ENCODE measurements at places on chromosomes 6 and 20.

- no peak for DNase-seq
Observed at GRCh38 chr6:136983687-136984086, 61.1 kb downstream of the IL20RA start.

DNA sequence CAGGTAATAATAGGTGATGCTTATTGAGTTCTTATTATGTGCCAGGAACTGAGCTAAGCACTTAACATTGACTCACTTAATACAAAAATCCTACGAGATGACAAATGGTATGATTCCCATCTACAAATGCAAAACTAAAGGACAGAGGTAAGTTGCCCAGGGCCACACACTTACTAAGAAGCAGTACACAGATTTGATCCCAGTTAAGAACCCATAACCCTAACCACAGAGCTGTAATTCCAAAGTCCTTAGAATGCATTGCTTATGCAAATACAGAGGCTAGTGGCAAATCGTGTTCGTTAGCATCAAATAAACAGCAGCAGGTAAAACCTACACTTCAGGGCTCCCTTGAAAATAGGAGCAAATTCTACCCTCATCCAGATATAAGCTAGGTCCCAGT lies 104.0 kb downstream of the SASH1 start:
- no peak for DNase-seq

DNA sequence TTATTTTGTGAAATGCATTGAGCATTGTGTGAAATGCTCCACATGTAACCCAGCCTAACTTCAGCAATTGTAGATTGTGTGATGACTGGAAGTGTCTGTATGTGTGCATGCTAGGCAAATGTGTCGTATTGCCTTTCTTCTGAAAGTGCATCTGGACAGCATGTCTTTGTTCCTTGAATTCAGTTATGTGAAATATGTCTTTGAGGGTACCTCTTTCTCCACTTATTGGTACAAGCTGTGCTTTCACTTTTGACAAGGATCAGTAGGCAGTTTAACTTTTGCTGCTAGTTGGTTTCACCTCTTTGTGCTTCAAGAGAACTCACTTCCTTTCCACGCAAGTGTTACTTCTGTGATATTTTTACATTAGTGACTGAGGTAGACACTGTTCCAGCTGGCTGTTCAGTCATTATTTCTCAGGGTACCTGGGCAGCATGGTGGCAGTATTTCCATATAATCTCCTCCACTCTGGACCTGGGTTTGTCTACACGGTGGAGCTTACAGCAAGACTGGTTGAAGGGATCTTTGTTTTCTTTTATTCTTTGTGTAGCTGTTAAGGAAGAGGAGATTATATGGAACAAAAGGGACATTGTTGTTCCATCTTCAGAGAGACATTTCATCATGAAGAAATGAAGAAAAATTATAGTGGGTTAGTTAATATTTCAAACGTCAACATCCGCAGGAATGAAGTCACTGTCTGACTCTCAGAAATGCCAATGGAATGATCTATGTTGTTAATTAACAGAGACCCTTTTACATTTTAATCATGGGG lies 175.4 kb downstream of the UTRN start:
- DNase-seq: no peak

DNA sequence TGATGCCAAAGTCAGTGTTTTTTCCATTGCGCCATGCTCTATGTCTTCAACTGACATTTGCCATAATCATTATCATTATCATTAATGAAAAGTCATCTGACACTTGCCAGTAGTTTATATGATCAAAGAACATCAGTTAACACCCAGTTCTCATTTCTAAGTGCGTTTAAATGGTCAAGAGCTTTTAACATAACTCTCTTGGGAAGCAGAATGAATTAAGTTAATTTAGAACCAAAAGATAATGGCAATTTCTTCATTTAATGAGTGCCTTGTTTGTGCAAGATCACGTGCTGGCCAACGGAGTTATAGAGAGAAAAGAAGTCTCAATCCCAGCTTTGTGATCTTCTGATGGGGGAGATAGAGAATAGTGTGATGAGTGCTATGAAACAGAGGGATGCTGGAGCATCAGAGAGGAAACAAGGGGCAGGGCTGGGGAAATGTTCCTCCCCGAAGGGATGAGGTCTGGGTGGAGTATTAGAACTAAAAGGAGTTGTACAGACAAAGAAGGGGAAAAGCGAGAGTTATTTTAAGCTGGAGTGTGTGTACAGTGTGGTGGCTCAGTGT lies 20.3 kb downstream of the ANKS1A start:
- no peak for DNase-seq

DNA sequence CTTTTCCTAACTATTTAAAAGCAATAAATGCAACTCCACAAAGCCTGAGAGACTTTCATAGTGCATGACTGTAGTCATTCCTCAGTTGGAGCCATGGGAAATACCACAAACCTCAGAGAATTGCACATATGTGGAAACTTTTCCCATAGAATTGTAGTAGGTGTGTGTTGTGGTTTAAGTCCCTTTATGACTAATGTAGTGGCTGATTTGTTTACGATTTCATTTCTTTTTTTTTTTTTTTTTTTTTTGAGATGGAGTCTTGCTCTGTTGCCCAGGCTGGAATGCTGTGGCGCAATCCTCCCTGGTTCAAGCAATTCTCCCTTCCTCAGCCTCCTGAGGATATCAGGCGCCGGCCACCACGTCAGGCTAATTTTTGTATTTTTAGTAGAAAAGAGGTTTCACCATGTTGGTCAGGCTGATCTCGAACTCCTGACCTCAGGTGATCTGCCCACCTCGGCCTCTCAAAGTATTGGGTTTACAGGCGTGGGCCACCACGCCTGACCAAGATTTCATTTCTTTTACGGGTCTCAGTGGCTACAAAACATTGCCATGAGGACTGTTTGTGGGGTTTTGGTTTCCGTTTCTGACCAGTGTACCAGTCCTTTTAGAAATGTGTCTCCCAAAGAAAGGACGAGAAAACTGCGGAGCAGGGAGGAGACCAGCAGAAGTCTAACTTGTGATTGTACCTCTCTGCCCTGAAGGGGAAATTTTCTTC lies 212.1 kb upstream of the MARCKS start:
- no peak for DNase-seq

DNA sequence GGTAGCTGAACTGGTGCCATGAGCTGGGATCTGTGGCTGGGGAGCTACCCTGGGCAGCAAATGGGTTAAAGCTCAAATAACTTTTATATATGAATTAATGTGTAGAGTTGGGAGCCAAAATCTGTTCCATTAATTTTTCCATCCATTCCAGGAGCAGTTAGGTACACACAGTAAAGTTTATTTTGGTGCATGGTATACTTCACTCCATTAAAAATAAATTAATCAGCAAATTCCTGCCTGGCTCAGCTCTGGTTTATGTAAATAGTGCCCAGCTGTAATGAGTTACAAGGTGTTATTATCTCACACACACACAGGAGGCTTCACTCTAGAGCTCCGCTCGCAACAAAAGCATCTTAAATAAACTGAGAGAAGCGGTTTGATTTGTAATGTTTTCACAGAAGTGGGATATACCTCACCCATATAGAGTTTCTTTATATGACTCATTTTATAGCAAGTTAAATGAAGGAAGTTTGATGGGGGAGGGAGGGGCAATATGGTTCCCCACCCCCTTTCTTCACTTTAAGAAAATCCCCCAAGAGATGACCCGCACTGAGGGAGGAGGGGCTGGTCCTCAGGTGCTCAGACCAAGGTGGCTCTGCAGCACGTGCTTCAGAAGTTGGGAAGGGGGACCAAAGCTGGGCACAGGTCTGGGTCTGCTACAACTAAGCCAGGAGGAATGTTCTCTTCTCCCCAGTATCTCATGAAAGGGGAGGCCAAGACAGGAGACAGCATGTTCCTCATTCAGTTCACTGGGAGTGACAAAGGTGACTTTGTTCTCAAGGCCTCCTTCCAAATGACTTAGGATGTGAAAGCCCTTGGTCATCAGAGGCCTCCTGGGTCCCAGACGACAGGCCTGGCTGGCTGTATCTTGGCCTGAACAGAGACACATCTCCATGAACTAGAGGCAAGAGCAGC lies 10.5 kb upstream of the FAM83C start:
- no peak for DNase-seq

DNA sequence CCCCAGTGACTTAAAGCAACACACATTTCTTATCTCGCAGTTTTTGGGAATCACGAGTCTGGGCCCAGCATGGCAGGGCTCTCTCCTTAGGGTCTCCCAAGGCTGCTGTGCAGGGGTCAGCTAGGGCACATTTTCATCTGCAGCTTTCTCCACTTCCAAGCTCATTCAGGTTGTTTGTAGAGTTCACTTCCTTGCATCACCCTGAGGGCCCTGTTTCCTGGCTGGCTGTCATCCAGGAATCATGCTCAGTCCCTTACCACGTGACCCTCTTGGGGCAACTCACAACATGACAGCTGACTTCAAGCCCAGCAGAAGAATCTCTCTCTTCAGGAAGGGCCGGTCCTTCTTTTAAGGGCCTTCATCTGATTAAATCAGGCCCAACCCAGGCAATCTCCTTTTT lies 21.3 kb downstream of the SNAP25 start:
- DNase-seq: no peak

GRCh38 chr6:32131439-32131948 lies 1.4 kb upstream of the FKBPL start:
- DNase-seq: no peak

- DNase-seq: no peak
Observed at GRCh38 chr6:108853077-108853476, 4.9 kb downstream of the ARMC2 start.

- DNase-seq: no peak
Observed at GRCh38 chr6:24854077-24854666, 55.5 kb upstream of the ARMH2 start.

DNA sequence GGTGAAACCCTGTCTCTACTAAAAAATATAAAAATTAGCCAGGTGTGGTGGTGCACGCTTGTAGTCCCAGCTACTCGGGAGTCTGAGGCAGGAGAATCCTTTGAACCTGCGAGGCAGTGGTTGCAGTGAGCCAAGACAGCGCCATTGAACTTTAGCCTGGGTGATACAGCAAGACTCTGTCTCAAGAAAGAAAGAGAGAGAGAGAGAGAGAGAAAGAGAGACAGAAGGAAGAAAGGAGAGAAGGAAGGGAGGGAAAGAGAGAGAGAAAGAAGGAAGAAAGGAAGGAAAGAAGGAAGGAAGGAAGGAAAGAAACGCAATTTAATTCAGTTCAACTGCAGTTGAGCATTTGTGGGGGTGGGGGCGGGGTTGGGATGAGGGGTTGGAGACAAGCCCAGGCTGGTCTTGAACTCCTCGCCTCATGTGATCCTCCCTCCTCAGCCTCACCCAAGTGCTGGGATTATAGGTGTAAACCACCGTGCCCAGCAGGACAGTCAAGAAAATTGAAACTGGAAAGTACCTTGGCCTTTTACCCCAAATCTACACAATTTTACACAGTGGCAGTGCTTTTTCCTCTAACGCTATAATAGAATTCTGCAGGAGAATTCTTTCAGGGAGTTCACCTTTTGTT lies 30.5 kb downstream of the TRIM27 start:
- DNase-seq: no peak

- no peak for DNase-seq
Observed at GRCh38 chr6:42313038-42313437, 95.4 kb upstream of the MRPS10 start.

DNA sequence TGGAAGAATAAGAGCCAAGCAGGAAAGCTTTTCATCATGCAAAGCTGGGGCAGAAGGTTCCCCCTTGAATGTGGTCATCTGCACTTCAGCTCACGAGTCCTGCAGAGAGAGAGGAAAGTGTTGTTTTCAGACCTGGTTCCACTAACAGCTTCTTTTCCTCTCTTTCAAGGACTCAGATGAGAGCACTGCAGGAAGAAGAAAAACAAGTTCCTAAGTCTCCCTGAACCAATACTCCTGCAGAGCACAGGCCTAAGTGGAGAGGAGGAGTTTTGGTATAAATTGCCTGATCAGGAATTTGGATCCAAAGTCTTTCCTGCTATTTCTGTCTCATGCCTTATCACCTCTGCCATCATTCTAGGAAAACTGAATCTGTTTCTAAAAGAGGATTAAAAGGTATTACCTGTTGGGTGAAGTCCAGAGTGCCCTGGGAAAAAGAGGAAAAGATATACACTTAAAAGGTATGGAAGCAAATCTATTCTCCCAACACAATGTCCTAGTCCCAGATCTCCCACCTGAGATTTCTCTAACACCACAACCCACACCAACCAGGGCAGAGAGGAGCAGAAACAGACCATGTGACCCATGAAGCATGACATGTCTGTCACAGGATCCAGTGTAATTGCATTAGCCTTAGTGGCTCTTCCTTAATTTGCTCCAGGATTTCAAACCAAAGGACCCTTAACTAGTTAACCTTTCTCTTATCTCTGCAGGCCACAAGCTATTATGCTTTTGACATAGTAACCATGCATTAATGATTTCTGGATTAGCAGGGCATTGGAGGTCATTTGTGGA lies 12.2 kb downstream of the HLA-DRB5 start:
- DNase-seq: no peak

GRCh38 chr20:2599288-2600006 lies 53.0 kb upstream of the NOP56 start:
- no peak for DNase-seq

DNA sequence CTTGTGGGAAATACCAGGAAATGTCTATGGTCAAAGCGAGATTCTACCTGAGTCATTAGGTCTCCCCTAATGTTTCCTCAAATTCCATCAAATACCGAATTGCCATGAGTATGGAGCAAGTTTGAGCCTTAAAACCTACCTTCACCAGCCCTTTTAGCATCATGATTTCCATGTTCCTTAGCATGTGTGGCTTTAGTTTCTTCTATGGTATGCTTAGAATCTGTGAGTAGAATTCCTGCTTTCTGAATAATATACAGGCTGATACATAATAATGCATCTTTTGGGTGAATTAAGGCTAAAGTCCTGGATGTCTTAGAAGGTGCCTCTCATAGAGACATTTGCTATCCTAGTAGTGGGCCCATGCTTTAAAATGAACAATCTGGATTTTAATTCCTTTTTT lies 32.0 kb downstream of the TSPYL4 start:
- no peak for DNase-seq

DNA sequence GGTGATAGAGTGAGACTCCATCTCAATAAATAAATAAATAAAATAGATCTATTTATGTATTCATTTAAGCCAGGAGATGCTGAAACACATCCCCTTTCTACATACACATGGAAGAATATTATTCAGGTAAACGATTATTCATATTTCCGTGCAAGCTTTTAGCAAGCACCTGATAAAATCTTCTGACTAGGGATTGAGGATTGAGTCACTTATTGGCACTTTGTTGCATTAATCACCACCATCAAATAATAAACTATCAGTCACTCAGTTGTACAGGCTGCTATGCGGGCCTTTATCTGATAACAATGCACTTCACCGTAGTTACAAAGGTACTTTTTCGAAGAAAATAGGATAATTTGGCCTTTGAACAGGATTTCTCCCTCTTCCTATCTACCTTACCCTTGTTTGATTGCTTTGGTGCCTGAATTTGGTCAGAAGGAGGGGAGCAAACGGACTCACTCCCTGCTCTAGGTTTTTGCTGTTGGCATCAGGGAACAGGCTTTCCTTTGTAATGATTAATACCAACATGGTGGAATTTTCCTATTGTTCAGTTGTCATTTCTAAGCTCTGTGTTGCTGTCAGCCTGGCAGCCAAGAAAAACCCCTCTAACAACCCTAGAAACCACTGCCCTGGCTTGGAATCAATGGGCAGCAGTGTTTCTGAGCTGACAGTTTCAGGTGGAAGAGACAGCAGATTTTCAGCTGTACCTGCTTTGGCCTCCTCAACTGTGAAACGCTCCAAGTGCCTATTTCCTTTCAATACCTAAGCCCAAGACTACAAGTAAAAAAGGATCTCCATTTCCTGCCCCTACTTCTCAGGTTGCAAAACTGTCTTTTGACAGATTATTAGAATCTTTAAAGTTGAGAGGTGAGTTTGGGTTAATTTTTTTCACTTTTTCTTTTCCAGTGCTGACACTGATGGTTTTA lies 63.0 kb downstream of the MYB start:
- DNase-seq: no peak

- DNase-seq: no peak
Observed at GRCh38 chr6:18203786-18204185, 48.6 kb downstream of the KDM1B start.

GRCh38 chr20:7866285-7866684 lies 74.0 kb downstream of the HAO1 start:
- no peak for DNase-seq

Measured in activated CD8-positive, alpha-beta memory T cell treated with anti-CD3 and anti-CD28 coated beads, Interleukin-2, amount 50 U/mL, for 4 hours (primary cell).